ENCODE measurements at places on chromosomes 2 and 18.

DNA sequence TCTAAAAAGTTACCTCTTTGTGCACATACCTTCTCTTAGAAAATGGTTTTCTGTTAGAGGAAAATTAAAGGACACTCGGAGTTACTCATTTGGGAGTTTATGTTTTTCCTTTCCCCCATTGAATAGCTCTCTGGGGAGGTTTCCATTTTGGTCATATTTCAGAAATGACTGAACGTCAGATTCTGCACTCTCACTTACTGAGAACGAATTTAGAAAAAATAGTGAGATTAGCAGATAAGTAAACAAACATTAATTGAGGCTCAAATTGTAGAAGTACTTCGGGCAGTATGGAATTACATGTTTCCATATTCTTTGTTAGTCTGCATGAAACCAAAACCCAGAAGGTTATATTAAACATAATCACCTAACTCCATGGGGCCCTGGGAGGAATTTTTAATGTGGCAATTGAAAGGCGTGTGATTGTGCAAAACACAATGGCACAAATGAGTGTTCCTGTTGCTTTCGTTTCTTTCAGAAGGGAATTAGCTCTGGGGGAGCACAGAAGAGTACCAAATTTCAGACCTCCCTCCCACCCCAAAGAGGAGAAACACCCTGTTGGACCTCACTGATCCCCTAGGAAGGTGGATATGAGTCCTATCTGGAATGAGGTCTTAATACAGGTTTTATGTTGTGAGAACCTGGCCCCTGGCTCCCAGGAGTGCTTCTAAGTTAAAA, 212.3 kb downstream of the BCL2 start:
- no peak for DNase-seq

DNA sequence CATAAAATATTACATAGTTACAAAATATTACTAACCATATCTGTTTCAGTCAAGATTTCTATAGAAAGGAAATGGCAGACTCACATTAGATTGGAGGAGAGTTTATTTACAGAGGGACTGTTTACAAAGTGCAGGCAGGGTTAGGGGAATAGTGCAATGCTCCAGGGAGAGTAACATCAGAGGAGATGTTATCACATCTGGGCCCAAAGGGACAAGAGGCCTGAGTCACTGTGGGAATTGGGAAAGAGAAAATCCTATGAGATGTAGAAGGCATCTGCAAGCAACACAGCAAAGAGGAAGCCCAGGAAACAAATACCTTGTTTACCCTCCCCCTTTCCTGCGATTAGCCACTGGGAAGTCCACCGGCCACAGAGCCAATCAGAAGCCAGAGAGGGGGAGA, 227.3 kb upstream of the TANK start:
- DNase-seq, result no peak

GRCh38 chr2:207616185-207616584, 9.0 kb downstream of the METTL21A start:
- no peak for DNase-seq

DNA sequence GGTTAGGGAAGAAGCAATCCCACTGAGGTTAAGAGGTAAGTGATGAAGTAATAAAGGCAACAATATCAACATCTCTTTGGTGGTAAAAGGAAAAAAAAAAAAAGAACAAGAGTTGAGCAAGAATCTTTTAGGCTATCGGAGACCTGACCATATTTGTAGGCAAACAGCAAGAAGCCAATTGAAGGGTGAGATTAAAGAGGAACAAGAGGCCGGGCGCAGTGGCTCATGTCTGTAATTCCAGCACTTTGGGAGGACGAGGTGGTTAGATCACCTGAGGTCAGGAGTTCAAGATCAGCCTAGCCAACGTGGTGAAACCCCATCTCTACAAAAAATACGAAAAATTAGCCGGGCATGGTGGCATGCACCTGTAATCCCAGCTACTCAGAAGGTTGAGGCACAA, 11.3 kb downstream of the VPS54 start:
- DNase-seq, result no peak

DNA sequence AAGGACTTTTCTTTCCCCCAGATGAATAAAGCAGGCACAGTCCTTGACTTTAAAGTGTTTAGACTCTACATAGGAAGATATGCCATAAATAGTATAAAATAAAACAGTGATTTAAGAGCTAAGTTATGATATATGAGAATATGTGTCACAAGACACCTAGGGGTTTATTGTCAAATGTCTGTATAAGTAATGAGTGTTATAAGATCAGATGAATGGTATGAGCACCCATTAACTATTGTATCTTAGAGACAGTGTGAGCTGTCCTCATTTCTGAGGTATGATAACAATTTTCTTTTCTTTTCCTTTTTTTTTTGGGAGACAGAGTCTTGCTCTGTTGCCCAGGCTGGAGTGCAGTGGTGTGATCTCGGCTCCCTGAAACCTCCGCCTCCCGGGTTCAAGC, 365.3 kb downstream of the RND3 start:
- DNase-seq, result no peak

DNA sequence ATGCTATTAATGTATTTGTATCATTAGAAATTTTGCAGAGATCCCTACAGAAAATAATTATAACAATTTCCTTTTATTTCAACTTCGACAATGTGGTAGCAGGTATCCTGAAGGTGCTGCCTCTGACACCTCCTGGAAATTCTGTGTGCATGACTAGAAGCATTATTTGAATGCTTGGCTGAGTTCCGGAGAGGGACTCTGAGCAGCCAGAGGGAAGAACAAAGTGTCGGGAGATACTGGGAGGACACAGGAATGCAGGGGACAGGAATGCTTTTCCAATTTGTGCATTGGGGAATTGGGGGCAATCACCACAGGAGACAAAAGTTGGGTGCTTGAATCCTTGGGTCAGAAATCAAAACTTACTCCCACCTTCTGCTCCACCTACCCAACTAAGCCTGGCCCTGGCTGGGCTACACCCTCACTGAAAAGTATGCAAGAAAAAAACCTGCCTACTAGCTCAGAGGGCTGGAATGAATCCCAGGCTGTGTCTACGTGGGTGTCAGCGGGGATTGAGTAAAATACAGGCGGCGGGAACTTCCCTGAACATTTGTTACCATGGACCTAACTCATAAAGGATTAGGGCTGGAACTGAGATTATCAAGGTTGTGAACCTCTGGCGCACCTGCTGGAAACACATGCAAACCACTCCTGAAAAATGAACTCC, 299.3 kb downstream of the SOX11 start:
- DNase-seq, result no peak

DNA sequence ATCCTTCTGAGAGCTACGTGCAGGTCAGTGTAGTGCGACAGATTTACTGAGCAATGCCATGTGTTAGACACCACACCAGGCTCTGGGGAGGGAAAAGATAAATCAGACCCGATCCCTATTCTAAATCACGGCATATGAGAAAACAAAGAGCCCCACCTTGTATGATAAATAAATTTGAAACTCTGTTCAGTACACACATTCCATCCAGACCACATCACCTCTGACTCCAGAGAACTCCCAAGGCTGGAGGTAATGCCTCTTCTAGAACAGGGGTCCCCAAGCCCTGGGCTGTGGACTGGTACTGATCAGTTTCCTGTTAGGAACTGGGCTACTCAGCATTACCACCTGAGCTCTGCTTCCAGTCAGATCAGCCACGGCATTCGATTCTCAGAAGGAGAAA, 77.3 kb downstream of the QPCT start:
- no peak for DNase-seq

GRCh38 chr2:226399006-226399405, 400.6 kb downstream of the IRS1 start:
- no peak for DNase-seq

- no peak for DNase-seq
Measured at GRCh38 chr2:181357979-181358378, 99.2 kb upstream of the ITGA4 start.

- DNase-seq, result no peak
Measured at GRCh38 chr2:182587831-182588230, 128.2 kb upstream of the DNAJC10 start.

- DNase-seq, result no peak
Measured at GRCh38 chr2:134134313-134134706, 119.6 kb upstream of the MGAT5 start.

GRCh38 chr2:86790676-86791572, at the start of gene CD8A:
TSS of gene CD8A (minus strand) at chr2:86790913. CDS start at chr2:86790825, 88 bp downstream.
- no peak for DNase-seq

- DNase-seq, result no peak
Measured at GRCh38 chr18:3279201-3280185, 17.6 kb downstream of the MYL12B start.

GRCh38 chr18:28457784-28458183, 280.9 kb upstream of the CDH2 start:
- DNase-seq, result no peak

DNA sequence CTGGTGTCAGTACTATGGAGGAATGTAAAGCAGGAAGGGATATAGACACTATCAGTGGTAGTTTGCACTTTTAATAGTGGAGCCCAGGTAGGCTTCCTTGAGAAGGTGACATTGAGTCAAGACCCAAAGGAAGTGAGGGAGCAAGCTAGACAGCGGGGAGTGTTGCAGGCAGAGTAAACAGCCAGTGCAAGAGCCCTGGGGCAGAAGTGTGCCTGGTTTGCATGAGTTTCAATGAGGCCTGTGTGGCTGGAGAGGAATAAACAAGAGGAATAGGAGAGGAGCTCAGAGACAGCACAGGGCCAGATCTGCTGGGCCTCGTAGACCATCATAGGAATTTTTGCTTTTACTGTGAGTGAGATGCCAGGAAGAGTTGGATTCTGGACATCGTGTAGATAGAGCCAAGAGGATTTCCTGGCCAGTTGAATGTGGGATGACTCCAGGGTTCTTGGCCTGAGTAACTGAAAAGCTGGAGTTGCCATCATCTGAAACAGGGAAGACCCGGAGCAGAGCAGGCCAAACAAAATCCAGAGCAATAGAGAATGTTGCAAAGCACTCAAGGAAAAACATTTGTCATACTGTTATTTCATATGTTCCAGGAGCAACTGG, 102.5 kb downstream of the SP3 start:
- DNase-seq, result no peak
